ENCODE measurements at places on chromosomes 6 and 20. TPM values are rescaled to one million over a fixed set of nuclear protein-coding genes. Genes with fewer than 3 reads are reported as not detected.
A peak's percentile ranks its signal among the peaks of the same experiment; 100 is the strongest.

The SLC25A27 gene
- 0.85 TPM for total RNA-seq

The TTLL9 gene
- total RNA-seq = not detected

The CALHM5 gene
- total RNA-seq = not detected

The CALHM6 gene
- 11.3 TPM for total RNA-seq

The ECT2L gene
- not detected for total RNA-seq

The ACSS1 gene
- total RNA-seq = 18.2 TPM

The SAMD10 gene
- 17.4 TPM for total RNA-seq

The FLRT3 gene
- total RNA-seq = not detected

The DCBLD1 gene
- 2.2 TPM for total RNA-seq

The KCNQ2 gene
- total RNA-seq = not detected

GRCh38 chr20:50695135-50695872, 4.0 kb upstream of the RIPOR3 start:
- no peaks in the 10 kb centered on the region for H3K36me3 ChIP-seq
- DNase-seq = no peak
- H3K4me1 ChIP-seq = peaks cover 8% of the 10 kb centered on the region
- H3K27ac ChIP-seq = no peak overlapping the region
- H3K4me3 ChIP-seq = no peak overlapping the region

GRCh38 chr6:16302721-16303552, 64.5 kb downstream of the GMPR start:
- H3K27ac ChIP-seq = no peak overlapping the region
- no peaks in the 10 kb centered on the region for H3K27me3 ChIP-seq
- peaks cover 14% of the 10 kb centered on the region for H3K4me1 ChIP-seq
- peaks cover 15% of the 10 kb centered on the region for H3K36me3 ChIP-seq

DNA sequence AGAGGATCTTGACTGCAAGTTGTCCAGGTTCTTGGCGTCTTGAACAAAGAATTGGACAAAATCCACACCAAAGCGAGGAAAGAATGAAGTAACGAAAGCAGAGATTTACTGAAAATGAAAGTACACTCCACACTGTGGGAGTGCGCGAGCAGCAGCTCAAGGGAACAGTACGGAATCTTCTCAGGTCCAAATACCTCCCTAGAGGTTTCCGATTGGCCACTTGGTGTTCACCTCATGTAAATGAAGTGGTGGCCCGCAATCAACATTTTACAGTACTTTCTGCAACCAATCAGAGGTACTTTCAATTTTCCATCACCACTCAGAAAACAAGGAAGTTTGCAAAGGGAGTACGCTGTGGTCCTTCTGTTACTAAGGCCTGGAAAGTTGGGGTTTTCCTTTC, 122.4 kb downstream of the PTPRK start:
- H3K27ac ChIP-seq = no peak overlapping the region
- H3K36me3 ChIP-seq = no peaks in the 10 kb centered on the region
- no peak for DNase-seq
- no peaks in the 10 kb centered on the region for H3K27me3 ChIP-seq

DNA sequence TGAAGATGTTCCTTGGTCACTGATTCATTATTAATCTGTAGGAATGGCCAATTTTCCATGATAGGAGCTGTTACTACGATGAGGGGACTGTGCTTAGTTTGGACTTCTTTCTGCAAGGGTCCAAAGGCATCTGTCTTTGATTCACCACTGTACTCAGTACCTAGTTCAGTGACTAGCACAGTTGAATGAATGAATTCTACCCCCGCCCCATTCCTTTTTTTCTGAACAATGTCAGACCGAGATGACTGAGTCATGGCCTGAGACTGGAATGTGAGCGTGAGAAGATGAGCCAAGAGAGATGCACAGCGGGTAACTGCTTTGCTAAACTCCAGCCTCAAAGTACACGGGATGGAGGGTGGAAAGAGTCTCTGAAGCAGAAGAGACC, 419 bp upstream of the SNHG17 start:
- peaks cover 3% of the 10 kb centered on the region for H3K27me3 ChIP-seq
- no peak for DNase-seq
- peak overlapping the region; percentile 98 for H3K27ac ChIP-seq
- peak overlapping the region; percentile 96 for H3K4me3 ChIP-seq
- peaks cover 29% of the 10 kb centered on the region for H3K4me1 ChIP-seq

DNA sequence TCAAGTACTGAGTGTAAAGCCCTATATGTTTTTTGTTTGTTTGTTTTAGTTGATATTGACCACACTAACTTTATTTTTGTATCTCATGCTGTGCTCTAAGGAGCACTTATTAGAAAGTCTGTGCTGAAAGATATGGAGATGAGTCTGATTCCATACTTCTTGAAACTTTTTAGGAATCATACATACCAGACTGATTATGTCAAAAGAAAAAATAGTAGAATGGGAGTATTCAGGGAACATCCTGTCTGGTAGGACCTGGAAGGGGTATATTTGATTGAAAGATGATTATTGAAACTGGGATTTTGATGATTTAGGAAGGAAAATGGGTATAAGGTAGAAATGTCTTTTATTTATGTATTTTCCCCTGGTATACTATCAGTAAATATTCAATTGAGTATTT, 111.4 kb downstream of the QKI start:
- H3K27me3 ChIP-seq = no peaks in the 10 kb centered on the region
- H3K4me1 ChIP-seq = peaks cover 37% of the 10 kb centered on the region
- no peak overlapping the region for H3K4me3 ChIP-seq
- H3K36me3 ChIP-seq = peaks cover 1% of the 10 kb centered on the region
- no peak for DNase-seq

GRCh38 chr20:62352402-62353288, 14.5 kb downstream of the LAMA5 start:
- H3K27ac ChIP-seq = no peak overlapping the region
- H3K36me3 ChIP-seq = no peaks in the 10 kb centered on the region
- H3K27me3 ChIP-seq = no peaks in the 10 kb centered on the region
- no peaks in the 10 kb centered on the region for H3K4me1 ChIP-seq
- no peak for DNase-seq

- no peaks in the 10 kb centered on the region for H3K27me3 ChIP-seq
- H3K4me3 ChIP-seq = no peak overlapping the region
- H3K27ac ChIP-seq = no peak overlapping the region
- no peak for DNase-seq
Measured at GRCh38 chr6:71229477-71229876, 59.1 kb upstream of the OGFRL1 start.

- no peaks in the 10 kb centered on the region for H3K27me3 ChIP-seq
- DNase-seq = no peak
- H3K4me1 ChIP-seq = peaks cover 29% of the 10 kb centered on the region
- H3K36me3 ChIP-seq = no peaks in the 10 kb centered on the region
- peak overlapping the region; percentile 1 for H3K4me3 ChIP-seq
- H3K27ac ChIP-seq = peak overlapping the region; percentile 14
Measured at GRCh38 chr6:210104-210456, 82.2 kb upstream of the DUSP22 start.

DNA sequence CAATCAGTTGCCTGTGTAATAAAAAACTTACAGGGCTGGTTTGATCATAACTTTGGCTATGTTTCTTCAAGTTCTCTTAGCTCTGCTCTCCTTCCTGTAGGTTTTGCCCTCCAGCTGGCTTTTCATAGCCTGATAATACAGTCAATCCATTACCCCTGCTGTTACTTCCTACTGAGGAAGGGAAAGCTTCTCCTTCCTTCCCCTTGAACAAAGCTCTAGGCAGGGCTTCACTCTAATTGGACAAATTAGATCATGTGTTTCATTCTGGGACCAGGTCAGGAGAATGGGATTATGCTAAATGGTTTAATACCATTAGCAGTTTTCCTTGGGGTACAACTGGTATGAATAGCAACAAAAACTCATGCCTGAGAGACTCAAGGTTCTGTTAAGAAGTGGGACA, 106.8 kb upstream of the MCHR2 start:
- H3K4me3 ChIP-seq = no peak overlapping the region
- no peak for DNase-seq
- no peaks in the 10 kb centered on the region for H3K4me1 ChIP-seq
- no peaks in the 10 kb centered on the region for H3K36me3 ChIP-seq
- H3K27ac ChIP-seq = no peak overlapping the region

DNA sequence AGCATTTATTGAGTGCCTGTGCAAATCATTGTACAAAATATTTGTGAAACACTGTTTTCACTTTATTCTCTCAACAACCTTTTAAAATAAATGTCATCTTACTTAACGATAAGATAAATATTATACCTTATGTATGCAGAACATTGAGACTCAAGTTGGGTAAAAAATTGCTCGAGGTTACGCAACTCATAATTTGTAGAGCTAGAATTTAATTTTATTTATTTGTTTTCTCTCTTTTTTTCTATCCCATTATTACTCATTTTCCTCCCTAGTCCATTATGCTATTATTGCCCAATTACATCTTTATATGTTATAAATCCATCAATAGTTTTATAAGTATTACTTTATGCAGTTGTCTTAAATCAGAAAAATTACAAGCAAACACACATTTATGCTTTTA, 77.4 kb upstream of the ELOVL5 start:
- H3K27me3 ChIP-seq = peaks cover 7% of the 10 kb centered on the region
- no peak overlapping the region for H3K27ac ChIP-seq
- peaks cover 33% of the 10 kb centered on the region for H3K4me1 ChIP-seq

DNA sequence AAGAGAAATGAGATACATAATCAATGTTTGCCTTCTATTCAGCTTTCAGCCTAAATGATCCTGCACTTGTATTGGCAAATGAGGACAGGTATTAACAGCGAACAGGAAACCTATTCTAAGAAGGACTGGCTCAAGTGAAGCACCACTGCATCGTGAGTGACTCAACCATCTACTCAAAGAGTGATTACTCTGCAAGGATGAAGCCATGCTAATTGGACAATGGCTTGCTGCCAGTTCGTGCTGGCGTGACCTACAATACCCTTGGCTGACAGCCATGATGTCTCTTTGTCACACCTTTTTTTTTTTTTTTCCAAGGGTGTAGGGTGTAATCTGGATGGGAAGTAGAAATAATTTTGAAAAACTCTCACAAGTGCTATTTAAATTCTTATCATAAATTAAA, 104.9 kb downstream of the GJA10 start:
- H3K27ac ChIP-seq = no peak overlapping the region
- no peak overlapping the region for H3K4me3 ChIP-seq
- peaks cover 47% of the 10 kb centered on the region for H3K4me1 ChIP-seq
- peaks cover 47% of the 10 kb centered on the region for H3K36me3 ChIP-seq

- peaks cover 88% of the 10 kb centered on the region for H3K36me3 ChIP-seq
- H3K27me3 ChIP-seq = no peaks in the 10 kb centered on the region
- no peak overlapping the region for H3K27ac ChIP-seq
Measured at GRCh38 chr6:152973916-152974315, 8.9 kb downstream of the FBXO5 start.

GRCh38 chr6:136103763-136104311, 146.3 kb downstream of the MTFR2 start:
- H3K27ac ChIP-seq = no peak overlapping the region
- H3K4me1 ChIP-seq = no peaks in the 10 kb centered on the region
- no peaks in the 10 kb centered on the region for H3K27me3 ChIP-seq
- no peaks in the 10 kb centered on the region for H3K36me3 ChIP-seq

- no peaks in the 10 kb centered on the region for H3K27me3 ChIP-seq
- H3K27ac ChIP-seq = no peak overlapping the region
- peaks cover 25% of the 10 kb centered on the region for H3K36me3 ChIP-seq
- H3K4me1 ChIP-seq = peaks cover 22% of the 10 kb centered on the region
Measured at GRCh38 chr20:62149532-62150309, 6.2 kb downstream of the SS18L1 start.

DNA sequence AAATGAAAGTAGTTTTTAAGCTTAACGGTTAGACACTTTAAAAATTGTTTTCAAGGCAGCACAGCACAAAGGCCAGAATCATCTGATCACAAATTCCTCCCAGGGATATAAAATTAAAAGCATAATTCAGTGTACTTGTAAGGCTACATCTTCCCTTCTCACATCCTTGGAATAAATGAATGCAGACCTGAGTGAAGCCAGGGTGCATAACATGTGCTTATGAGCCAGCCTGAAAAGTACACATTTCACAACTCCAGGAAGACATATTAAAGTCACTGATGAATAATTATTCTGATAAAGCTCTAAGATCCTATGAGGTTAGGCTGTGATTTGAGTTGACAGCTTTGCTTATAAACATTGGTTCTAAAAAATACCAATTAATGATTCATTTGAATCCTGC, 163.6 kb downstream of the BTBD9 start:
- H3K36me3 ChIP-seq = peaks cover 1% of the 10 kb centered on the region
- DNase-seq = no peak
- peaks cover 6% of the 10 kb centered on the region for H3K4me1 ChIP-seq
- H3K4me3 ChIP-seq = no peak overlapping the region

- DNase-seq = no peak
- H3K4me3 ChIP-seq = peak overlapping the region; percentile 91
- peaks cover 29% of the 10 kb centered on the region for H3K36me3 ChIP-seq
- no peaks in the 10 kb centered on the region for H3K27me3 ChIP-seq
- H3K4me1 ChIP-seq = peaks cover 63% of the 10 kb centered on the region
Measured at GRCh38 chr20:41135888-41136679, 1.3 kb upstream of the PLCG1 start.

DNA sequence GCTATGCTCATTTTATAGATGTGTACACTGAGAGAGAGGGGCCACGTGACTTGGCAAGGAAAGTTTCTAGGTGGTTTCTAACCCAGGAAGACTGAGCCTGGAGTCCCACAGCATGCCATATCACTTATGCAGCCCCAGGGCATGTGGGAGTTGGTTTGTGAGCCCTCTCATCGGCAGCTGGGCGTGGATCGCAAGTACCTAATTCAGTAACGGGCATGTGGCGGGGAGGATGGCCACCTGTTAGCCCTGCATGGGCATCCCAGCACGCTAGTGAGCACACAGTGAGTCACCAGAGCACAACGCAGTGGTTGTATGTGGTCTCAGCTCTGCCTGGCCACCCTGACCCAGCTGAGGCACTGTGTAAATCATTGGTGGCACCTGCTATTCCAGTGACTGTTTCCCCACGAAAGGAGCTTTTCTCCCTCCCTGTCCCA, 88.3 kb downstream of the NINL start:
- no peak for DNase-seq
- no peak overlapping the region for H3K27ac ChIP-seq
- no peaks in the 10 kb centered on the region for H3K27me3 ChIP-seq
- H3K36me3 ChIP-seq = no peaks in the 10 kb centered on the region
- H3K4me1 ChIP-seq = no peaks in the 10 kb centered on the region

DNA sequence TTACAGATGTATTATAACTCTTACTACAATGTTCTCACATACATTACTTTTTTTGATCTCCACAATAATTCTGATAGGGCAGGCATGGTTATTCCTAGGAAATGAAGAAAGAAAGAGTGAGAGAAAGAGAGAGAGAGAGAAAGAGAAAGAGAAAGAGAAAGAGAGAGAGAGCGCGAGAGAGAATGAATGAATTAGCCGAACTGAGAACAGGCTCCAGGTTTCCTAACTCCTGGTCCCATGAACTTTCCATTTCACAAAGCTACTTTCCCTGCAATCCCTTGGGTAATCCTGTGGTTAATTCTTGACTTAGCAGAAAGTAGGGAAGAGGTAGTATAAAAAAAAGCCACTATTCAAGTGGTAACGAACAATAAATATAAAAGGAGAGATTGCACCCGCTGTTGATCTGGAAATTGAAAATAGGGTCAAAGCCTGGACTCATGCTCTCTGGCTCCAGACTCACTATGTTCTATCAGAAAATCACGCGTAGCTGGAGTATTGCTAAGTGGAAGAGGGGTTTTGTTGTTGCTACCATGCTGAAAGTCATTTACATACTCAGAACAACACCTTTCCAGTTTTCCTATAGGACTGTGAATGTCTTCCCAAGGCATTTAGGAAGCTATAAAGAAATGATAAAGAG, 131.2 kb downstream of the CCDC170 start:
- peaks cover 18% of the 10 kb centered on the region for H3K4me1 ChIP-seq
- no peaks in the 10 kb centered on the region for H3K36me3 ChIP-seq
- no peak overlapping the region for H3K4me3 ChIP-seq
- H3K27ac ChIP-seq = no peak overlapping the region
- DNase-seq = no peak

- peaks cover 20% of the 10 kb centered on the region for H3K4me1 ChIP-seq
- H3K36me3 ChIP-seq = peaks cover 2% of the 10 kb centered on the region
- no peak overlapping the region for H3K4me3 ChIP-seq
- peak; percentile 64 for DNase-seq
- no peak overlapping the region for H3K27ac ChIP-seq
Measured at GRCh38 chr6:26272171-26272637, 92.8 kb upstream of the BTN3A2 start.

All from activated CD8-positive, alpha-beta T cell treated with anti-CD3 and anti-CD28 coated beads for 36 hours (primary cell).